ENCODE measurements at places on chromosomes 4 and X.

- no peak for DNase-seq
These were observed 3.4 kb downstream of the MAGEE2 start for GRCh38 chrX:75781611-75782010.

GRCh38 chrX:68692651-68693050 lies 45.2 kb downstream of the STARD8 start:
- no peak for DNase-seq

GRCh38 chr4:42015438-42015837 lies 25.1 kb downstream of the SLC30A9 start:
- no peak for DNase-seq

DNA sequence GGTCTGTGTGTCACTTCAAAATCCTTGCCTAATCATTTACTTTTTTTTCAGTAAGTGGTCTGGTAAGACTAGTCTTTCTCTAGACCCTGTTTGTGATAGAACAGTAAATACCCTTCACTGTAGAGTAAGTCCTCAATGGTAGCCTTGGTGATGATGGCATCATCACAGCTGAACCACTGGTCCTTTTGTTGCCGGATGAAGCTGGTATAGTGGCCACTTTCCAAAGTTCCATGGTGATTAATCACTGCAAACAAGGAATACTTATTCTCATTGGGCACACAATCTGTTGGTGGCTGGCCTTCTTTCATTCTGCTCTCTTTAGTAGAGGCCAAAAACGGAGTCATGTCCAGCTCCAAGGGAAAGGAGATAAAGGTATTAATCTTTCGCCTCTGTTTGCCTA lies 2.9 kb downstream of the USP51 start:
- no peak for DNase-seq

DNA sequence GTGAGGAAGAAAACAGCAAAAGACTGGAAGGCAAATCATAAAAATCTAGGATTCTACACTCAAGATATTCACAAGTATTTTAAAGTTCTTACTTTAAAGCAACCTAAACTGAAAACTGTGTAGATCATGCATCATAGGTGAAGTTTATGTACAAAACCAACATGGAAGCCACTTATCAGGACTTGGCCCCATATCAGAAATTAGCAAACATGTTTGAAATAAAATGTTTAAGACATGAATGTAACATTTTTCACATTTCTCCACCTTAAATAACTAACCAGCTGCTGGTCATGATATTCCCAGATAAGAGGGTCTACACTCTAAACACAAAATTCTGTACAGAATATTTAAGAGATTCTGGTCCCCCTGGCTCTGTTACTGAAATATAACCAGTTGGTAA lies 38.5 kb downstream of the APBB2 start:
- no peak for DNase-seq

DNA sequence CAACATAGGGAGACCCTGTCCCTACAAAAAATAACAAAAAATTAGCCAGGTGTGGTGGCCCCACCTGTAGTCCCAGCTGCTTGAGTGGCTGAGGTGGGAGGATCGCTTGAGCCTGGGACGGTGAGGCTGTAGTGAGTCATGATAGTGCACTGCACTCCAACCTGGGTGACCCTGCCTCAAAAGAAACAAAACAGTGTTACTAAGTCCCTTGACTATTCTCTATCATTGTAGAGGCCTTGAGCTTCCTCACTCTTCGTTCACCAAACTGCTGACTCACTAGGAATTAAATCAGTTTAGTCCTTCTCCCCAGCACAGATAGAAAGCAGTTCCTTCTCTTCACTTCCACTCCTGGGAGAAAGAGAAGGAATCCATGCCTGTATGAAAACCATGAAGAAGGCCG lies 14.5 kb downstream of the CDS1 start:
- DNase-seq, result no peak

GRCh38 chr4:144564358-144564757 lies 81.6 kb upstream of the HHIP start:
- DNase-seq, result no peak

DNA sequence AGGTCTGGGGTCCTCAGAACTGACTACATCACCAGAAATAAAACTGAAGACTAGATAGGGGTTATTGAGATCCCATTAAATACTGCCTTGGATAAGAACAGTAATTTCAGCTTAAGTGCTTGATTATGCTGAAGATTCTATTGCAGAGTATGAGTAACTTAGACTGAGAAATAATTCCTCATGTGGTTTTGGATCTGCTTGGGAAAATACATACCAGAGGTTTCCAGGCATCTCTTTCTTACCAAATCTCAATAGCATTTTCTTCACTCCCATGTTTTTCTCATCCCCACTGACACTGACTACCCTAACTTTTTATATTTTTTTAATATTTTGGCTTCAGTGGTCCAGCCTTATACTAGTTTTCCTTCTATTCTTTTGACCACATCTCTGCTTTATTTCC lies 92.0 kb upstream of the TEX13D start:
- DNase-seq, result no peak

GRCh38 chr4:169998981-169999380 lies 27.2 kb downstream of the MFAP3L start:
- no peak for DNase-seq

Measured in stimulated activated naive B cell treated with anti-CD40 and anti-IgM and Interleukin-4, amounts not matched to agents 10 μg/mL and 1 μg/mL and 100 μg/mL, for 72 hours (primary cell).